ENCODE measurements at places on chromosomes 1 and 21. TPM values are rescaled to one million over a fixed set of nuclear protein-coding genes. Genes with fewer than 3 reads are reported as not detected.

Gene AMY1A
- not detected for total RNA-seq

Gene HEYL
- not detected for total RNA-seq

Gene ANKRD65
- total RNA-seq = not detected

Gene CD1B
- total RNA-seq = not detected

Gene UBL4B
- total RNA-seq = not detected

Gene CSF3R
- total RNA-seq = 0.17 TPM

Gene LCE2D
- total RNA-seq = not detected

Gene LCE3D
- total RNA-seq = not detected

Gene RSPH1
- not detected for total RNA-seq

Gene SPRR2G
- not detected for total RNA-seq
